ENCODE measurements at places on chromosomes 3 and 15.

DNA sequence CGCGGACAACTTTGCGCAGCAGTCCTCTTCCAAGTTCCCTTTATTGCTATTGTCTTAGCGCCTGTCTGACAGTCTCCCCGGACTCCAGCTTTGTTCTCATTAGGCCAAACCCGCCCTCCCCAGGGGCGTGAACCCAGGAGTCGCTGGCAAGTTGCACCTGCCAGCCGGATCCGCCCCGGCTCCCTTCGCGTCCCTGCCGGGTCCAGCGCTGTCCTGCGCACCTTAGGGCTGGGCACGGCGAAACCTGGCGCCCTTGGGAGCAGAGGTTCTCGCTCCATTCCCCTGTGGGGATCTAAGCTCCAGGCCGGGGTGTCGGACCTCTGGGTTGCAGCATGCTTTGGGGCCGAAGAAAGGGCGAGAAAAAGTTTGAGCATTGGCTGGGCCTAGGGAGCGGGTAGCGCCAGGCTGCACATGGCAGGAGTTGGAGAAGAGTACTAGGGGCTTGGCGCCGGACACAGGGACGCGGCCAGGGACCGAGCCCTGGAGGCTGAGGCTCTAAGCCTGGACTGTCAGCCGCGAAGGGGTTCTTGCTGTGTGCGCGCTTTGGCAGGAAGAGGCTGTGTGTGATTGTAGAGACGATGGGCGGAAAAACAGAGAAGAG lies 335.1 kb upstream of the THRB start:
- DNase-seq, result peak; percentile 72

DNA sequence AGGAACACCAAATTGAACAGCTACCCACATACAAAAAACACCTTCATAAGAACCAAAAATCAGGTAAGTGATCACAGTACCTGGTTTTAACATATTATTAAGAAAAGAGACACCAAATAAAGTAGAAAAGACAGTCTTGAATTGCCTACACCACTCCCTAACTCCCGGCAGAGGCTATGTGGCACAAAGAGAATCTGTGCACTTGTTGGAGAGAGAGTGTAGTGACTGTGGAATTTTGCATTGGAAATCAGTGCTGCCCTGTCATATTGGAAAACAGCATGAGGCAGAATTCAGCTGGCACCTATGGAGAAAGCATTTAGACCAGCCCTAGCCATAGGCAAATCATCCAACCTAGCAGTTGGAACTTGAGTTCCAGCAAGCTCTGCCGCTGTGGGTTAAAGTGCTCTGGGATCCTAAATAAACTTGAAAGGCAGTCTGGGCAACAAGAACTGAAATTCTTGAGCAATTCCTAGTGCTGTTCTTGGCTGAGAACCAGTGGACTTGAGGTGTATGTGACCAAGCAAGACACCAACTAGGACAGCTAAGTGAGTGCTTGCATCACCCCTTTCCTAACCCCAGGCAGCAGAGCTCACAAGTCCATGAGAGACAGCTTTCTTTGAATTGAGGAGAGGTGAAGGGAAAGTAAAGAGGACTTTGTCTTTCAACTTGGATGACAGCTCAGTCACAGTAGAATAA lies 969.6 kb upstream of the ALCAM start:
- no peak for DNase-seq

DNA sequence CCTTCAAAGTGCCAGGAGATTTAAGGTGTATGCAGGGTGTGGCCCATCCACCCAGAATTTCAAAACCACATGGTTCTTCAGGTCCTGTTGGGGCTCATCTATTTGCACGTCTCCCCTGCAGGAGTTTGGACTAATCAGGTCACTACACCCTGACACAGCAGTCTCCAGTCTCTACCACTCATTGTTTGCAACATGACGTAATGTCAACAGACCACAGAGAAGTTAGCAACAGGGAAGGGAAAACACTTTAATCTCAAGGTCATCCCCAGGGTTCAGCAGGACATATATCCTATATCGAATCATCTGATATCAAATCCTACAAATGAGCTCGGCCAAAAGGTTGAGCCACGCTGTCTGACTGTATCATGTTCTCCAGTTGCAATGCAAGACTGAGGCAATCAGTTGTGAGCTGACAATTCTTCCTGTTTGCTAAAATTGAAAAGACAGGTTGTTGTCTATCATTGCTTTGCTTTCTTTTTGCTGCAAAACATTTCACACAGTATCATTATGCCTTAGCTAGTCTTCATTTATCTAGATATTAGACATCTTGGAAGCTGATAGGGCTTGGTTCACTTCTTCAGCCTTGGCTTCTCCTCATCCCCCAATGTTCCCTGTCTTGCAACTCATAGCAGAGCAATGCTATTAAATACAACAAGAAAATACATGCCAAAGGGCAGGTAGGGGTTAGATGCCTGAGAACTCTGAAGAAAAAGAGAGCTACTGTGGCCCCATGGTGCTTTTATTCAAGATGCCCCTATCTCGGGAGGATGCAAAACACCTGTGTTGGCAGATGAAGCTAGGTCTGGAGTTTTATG lies 13.4 kb upstream of the LEKR1 start:
- DNase-seq, result no peak

DNA sequence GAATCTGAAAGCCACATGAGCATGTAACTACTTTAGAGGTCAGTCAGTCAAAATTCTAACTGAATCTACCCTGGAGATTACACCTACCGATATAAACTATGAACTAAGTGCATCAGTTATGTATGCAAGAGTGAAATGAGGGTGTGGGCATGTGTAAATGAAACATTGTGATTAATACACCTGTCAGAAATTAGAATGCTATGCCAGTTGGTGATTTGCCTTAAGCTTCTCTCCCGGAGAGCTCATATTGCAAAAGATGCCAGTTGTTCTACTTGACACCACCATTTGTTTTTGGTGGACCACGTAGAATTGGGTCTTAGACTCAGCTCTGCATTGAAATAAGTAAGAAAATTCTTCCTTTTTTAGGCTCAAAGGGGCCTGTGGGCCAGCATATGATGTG lies 91.0 kb upstream of the KBTBD8 start:
- DNase-seq, result no peak

- peak; percentile 87 for DNase-seq
These were observed 138.7 kb downstream of the PEX5L start for GRCh38 chr3:179898024-179898423.

DNA sequence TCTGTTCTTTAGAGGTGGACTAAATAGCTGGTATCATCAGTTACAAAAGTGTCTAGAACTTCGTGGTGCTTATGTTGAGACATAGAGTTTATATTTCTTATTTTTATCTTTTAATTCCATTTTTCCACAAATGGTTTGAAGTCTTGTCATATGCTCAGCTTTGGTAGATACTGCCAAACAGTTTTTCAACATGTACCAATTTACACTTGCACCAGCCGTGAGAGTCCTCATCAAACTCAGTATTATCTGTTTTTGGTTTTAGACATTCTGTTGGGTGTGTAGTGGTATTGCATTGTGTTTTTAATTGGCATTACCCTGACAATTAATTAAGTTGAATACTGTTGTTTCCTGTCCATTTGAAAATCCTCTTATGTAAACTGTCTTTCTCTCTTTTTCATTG lies 16.7 kb downstream of the ISLR2 start:
- DNase-seq, result no peak

DNA sequence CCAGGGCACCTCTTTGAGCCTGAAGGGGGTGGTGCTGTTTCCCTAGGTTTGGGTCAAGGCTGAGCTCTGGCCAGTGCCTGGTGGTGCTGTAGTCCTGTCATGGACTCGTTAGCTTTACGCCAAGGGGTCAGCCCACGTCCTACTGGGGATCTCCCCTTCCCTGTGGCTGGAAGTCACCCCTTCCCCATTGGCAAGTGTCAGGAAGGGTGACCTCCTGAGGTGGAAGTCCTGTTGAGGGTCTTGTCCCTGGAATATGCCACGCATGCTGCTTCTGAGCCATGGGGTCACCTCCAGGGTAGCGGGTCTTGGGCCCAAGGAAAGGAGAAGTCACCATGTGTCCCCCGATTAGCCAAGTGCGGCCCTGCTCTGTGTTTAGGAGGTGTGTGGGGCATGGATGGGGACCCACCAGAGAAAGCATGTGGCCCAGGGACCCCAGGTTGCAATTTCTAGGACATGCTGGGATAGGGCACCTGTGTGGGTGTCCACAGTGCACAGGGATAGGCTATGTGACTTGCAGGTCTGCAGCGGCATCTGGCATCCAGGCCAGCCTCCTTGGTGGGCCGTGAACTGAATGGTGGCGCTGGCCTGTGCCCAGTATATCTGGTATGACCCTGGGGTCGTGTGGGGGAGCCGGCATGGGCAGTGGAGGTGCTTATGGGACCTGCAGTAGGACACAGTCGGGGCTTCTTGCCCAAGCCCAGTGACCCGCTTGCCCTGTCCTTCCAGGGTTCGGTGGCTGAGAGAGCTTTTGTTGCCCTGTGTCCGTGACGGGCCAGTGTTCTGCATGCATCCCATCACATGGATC lies 226.7 kb downstream of the SNRPN start:
- no peak for DNase-seq

- no peak for DNase-seq
These were observed 2.3 kb upstream of the COLQ start for GRCh38 chr3:15523660-15524417.

GRCh38 chr3:53375019-53375418 lies 27.7 kb upstream of the DCP1A start:
- DNase-seq, result peak; percentile 85

- DNase-seq, result no peak
These were observed 86.4 kb downstream of the WWTR1 start for GRCh38 chr3:149571381-149571780.

- DNase-seq, result peak; percentile 83
These were observed 491.9 kb downstream of the NTRK3 start for GRCh38 chr15:87764461-87765240.

DNA sequence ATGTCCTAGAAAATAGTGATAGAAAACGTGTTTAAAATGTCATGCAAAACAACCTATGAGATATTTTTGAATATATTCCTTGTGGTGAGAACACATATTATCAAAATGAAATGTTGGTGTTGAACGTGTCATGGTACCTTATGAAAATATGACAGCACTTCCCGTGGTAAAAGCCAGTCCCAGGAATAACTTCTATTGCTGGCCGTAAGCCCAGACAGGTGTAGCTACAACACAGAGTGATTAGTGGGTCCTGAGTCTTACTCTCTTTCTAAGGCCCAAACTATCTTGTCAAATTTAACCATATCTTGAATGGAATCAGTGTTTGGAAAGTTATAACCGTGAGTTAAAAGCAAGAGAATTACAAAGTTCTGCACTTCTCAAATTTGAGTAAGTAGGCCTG lies 24.1 kb downstream of the RARB start:
- DNase-seq, result no peak

- DNase-seq, result no peak
These were observed 380.2 kb upstream of the ATP11B start for GRCh38 chr3:182413061-182413460.

GRCh38 chr15:34673241-34673640 lies 81.6 kb downstream of the GJD2 start:
- DNase-seq, result no peak

DNA sequence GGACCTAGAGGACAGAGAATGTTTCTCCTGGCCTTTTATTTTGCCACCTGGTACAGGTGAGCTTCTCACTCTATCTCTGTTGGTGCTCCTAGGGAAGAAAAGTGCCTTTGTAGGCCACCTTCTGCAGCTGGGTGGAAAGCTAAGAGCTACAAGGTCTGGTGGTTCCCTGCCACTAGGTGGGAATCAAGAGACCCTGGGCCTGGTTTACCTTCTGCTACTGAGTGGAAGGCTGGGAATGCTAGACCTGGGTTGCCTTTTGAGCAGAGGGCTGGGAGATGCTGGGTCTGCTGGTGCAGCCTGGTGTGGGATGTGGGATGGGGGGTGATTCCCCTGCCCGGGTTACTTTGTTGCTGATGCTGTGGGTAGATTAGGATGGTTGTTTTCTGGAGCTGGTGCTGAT lies 72.6 kb downstream of the EBLN2 start:
- no peak for DNase-seq

- no peak for DNase-seq
These were observed 33.2 kb downstream of the HOMER2 start for GRCh38 chr15:82919231-82919886.

GRCh38 chr3:150786791-150787190 lies 23.8 kb upstream of the SIAH2 start:
- DNase-seq, result no peak

DNA sequence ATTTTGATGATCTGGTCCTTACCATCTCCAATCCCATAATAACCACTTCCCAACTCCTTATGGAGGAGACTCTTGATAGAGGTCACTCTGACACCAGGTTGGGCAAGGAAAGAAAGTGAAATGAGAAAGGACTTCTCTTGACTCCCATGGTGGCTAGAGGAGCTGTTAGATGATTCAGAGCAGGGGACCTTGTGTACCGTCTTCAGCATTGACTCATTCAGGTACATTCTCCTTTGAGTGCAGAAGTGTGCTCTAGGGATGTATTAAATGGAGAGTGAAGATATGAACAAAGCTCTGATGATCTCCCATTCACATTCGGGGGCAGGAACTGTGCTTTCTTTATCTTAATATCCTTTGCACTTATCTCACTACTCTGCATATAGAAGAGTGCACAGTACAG lies 46.3 kb upstream of the GAP43 start:
- no peak for DNase-seq

- peak; percentile 98 for DNase-seq
These were observed at the start of gene SOX2 for GRCh38 chr3:181711325-181712135. SOX2 (plus strand) TSS chr3:181711925; CDS start chr3:181712361, 436 bp downstream.

- peak; percentile 62 for DNase-seq
These were observed 2.0 kb upstream of the ST8SIA2 start for GRCh38 chr15:92391640-92392039.

DNA sequence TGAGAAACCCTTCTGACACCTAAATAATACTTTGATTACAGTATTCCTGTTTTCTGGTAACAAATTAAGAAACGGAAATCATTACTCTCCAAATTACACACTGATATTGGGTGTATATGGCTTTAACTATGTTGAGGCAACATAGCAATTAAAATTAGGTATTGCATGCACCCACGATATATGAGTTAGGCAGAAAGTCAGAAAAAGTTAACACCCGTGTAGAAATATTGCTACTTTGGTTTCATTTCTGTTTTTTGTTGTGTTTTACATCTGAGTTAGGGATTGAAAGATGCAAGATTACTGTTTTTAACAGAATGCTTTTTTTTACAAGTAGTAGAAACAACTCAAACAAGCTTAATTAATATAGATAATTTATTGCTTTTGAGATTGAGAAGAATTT lies 327.8 kb downstream of the GBE1 start:
- DNase-seq, result no peak

- no peak for DNase-seq
These were observed 131.8 kb upstream of the SLC7A14 start for GRCh38 chr3:170717410-170718402.

GRCh38 chr3:11071096-11071755 lies 78.7 kb downstream of the SLC6A1 start:
- DNase-seq, result no peak

All from neural progenitor cell (in vitro differentiated cells).